Activated T-helper 2 cell treated with anti-CD3 and anti-CD28 coated beads, Interferon-gamma antibody, Interleukin-2, Interleukin-4, amounts not matched to agents 10 μg/mL and 5 μg/mL and 100 μg/mL, durations not matched to agents 14 hours and 24 hours and 36 hours (primary cell): ENCODE measurements at places on chromosomes 1 and 21.
A peak's percentile ranks its signal among the peaks of the same experiment; 100 is the strongest.

DNA sequence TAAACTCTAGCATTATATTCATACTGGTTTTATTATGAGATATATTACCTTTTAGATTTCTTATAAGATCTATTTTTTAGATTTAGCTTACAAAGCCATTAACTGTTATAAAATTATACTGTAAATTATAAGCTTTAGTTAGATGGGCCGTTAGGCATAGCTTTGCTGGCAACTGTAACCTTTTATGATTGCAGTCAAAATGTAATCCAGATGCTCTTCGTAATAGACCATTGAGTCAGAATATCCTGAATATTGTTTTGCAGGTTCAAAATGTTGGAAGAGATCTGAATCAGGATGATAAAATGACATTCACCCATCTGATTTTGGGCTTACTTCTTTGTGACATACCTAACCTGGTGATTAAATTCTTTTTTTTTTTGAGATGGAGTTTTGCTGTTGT lies 20.9 kb downstream of the ITSN1 start:
- no peaks in the 10 kb centered on the region for H3K36me3 ChIP-seq
- DNase-seq = no peak
- no peaks in the 10 kb centered on the region for H3K27me3 ChIP-seq
- no peak overlapping the region for H3K4me3 ChIP-seq

- no peaks in the 10 kb centered on the region for H3K36me3 ChIP-seq
- no peak overlapping the region for H3K27ac ChIP-seq
- DNase-seq = no peak
- H3K4me1 ChIP-seq = no peaks in the 10 kb centered on the region
Measured at GRCh38 chr1:21927533-21928237, 9.4 kb downstream of the HSPG2 start.

DNA sequence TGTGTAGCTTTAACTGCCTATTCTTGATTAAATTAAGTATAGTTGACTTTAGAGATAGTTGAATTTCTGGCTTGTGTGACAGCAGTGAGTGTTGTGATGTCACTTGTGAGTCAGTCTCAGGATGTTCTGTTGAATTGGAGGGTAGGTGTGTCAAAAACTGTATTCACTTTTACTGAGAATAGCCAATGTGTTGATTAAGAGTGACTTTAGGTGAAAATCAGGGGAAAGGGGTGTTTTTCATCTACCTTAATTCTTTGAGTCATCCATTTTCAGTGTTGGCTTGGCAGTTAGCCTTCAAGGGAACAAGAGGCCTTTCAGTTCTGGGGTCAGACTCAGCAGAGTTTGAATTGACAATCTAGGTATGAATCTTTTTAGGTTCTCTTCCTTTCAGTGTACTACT lies 75.9 kb downstream of the CDC14A start:
- H3K27ac ChIP-seq = no peak overlapping the region
- H3K36me3 ChIP-seq = peaks cover 35% of the 10 kb centered on the region
- DNase-seq = no peak
- H3K4me1 ChIP-seq = peaks cover 33% of the 10 kb centered on the region
- H3K4me3 ChIP-seq = no peak overlapping the region
- H3K27me3 ChIP-seq = no peaks in the 10 kb centered on the region

DNA sequence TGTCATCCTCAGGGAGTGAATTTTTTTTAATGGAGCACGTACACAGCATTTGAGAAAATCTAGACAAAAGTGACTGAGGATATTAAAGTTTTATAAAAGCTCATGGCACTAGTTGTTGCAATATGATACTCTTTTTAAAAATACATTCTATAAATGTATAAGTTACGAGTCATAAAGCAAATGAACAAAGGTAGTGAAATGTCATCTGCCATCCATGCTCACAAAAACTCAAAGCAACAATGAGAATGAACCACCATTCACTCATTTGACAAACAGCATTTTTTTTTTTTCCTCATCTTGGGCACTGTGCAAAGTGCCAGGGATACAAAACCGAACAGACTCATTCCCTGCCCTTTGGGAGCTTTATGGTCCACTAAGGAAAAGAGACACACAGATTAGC lies 38.7 kb downstream of the GPR137B start:
- no peaks in the 10 kb centered on the region for H3K4me1 ChIP-seq
- no peak overlapping the region for H3K27ac ChIP-seq
- DNase-seq = no peak
- H3K36me3 ChIP-seq = peaks cover 5% of the 10 kb centered on the region
- no peaks in the 10 kb centered on the region for H3K27me3 ChIP-seq

DNA sequence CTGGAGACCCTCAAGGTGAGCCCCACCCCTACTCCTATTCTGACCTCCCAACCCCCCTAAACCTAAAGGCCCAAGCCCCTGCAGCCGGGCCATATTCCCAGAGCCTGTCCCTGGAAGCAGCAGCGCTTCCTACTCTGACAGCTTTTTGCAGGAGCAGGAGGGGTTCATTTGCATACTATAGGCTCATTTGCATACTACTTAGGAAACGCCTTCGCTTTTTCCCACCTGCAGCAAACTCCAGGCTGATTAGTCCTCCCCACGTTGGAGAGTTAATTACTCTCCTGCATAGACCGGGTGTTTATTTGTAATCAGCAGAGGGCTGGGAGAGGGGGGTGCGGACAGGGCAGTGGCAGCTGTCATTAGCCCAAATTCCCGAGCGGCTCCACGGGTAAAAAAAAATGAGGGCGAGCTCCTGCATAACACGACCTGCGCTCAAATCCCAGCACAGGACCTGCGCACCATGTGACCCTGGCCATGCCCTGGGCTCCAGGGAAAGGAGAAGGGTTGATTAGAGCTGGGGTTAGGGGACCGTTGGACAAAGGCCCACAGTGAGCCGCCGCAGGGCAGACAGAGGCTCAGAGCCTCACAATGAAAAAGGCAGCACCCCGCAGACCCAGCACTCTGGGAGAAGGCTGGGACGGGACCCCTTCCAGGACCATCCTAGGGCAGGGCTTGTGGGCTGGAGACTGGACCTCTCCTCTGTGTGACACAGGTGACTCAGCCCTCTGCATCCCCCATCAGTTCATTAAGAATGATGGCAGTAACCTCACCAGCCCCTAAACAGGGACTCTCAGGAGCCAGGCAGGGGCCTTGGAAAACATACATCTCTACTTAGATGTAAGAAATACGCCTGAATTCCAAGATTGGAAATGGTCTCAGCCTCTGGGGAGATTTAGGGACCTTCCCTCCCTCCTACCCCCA lies 9.9 kb upstream of the C1QA start:
- no peak overlapping the region for H3K4me3 ChIP-seq
- DNase-seq = no peak
- H3K27ac ChIP-seq = no peak overlapping the region
- H3K4me1 ChIP-seq = no peaks in the 10 kb centered on the region

DNA sequence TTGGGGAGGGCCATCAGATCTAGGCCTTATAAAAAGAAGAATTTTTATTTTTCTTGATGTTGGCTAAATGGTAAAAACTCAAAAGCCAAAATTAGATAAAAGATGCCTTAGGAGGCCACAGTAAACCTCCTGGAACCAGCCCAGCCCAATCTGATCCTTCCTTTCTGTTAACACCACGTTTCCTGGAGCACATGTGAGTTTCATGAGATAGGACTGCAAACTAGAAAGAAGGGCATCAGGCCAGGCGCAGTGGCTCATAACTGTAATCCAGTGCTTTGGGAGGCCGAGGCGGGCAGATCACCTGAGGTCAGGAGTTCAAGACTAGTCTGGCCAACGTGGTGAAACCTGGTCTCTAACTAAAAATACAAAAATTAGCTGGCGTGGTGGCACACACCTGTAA lies 6.7 kb downstream of the HSF2BP start:
- no peak overlapping the region for H3K27ac ChIP-seq
- H3K36me3 ChIP-seq = no peaks in the 10 kb centered on the region
- DNase-seq = no peak

- H3K4me3 ChIP-seq = peak overlapping the region; percentile 96
- no peaks in the 10 kb centered on the region for H3K27me3 ChIP-seq
- peaks cover 50% of the 10 kb centered on the region for H3K36me3 ChIP-seq
Measured at GRCh38 chr1:6600410-6601048, 2.1 kb downstream of the KLHL21 start.

DNA sequence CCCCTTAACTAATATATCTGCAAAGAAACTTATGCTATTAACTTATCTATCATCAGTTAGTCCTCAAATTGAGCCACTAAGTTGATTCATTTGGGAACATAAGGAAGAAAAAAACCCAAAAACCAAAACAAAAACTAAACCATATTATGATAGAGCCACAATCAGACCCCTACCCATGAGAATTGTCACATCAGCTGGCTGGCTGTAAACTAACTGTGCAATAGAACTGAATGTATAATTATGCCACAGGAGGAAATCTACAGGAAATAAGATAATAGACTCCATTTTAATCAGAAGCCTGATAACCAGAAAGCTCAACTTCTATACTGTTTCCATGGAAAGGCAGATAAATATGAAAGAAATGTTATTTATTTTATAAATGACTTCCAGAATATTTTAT lies 110.0 kb downstream of the RGL1 start:
- no peak overlapping the region for H3K27ac ChIP-seq
- no peak overlapping the region for H3K4me3 ChIP-seq
- DNase-seq = no peak
- H3K4me1 ChIP-seq = peaks cover 39% of the 10 kb centered on the region
- H3K36me3 ChIP-seq = peaks cover 13% of the 10 kb centered on the region

DNA sequence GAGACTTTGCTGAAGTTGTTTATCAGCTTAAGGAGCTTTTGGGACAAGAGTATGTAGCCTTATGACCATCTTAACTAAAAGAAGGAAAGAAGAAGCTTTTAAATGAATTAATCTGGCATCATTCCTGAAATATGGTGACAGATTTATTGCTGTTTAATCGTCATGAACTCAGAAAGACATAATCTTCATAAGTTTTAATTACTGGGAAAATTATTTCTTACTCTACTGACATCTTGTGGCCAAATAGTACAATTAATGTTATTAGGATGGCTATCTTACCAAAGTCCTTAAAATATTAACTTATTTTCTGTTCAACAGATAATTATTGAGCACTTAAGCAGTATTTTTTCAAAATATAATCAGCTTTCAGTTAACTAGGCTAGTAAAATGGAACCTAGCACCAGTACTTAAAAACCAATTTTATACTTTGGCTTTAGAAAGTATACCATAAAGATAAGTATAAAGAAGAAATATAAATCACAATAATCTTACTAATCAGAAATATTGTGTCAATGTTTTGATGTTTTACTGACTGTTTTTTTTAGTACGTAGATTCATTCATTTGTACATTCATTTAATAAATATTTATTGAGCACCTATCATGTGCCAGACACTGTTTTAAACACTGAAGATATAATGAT lies 34.7 kb upstream of the GPR25 start:
- no peaks in the 10 kb centered on the region for H3K36me3 ChIP-seq
- no peak for DNase-seq
- H3K27ac ChIP-seq = no peak overlapping the region
- H3K4me3 ChIP-seq = no peak overlapping the region
- peaks cover 16% of the 10 kb centered on the region for H3K27me3 ChIP-seq

DNA sequence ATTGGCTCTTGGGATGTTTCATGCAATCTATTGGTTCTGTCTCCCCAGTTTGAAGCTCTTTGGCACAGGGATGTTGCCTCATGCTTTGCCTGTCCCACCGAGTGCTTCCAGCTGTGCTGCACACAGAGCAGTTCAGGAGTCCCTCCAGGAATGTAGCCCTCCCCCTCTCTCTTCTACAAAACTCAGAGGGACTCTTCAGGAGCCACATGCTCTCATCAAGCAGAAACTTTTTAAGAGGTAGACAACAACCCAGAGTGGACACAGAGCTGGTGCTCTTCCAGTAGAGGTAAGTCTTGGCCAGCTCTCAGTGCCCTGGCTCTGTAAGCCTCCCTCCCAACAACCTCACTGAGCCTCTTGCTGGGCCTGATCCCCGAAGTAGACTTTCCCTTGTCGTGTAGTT lies 11.6 kb upstream of the ZNF697 start:
- no peak for DNase-seq
- H3K27ac ChIP-seq = peak overlapping the region; percentile 2
- H3K27me3 ChIP-seq = no peaks in the 10 kb centered on the region
- peaks cover 66% of the 10 kb centered on the region for H3K4me1 ChIP-seq

- peaks cover 3% of the 10 kb centered on the region for H3K36me3 ChIP-seq
- no peak overlapping the region for H3K4me3 ChIP-seq
- no peak overlapping the region for H3K27ac ChIP-seq
- H3K27me3 ChIP-seq = peaks cover 21% of the 10 kb centered on the region
Measured at GRCh38 chr1:234288946-234289345, 84.3 kb upstream of the COA6 start.

GRCh38 chr1:788835-789234 lies 102.4 kb upstream of the OR4F16 start:
- no peak for DNase-seq
- H3K4me3 ChIP-seq = no peak overlapping the region
- no peaks in the 10 kb centered on the region for H3K4me1 ChIP-seq

DNA sequence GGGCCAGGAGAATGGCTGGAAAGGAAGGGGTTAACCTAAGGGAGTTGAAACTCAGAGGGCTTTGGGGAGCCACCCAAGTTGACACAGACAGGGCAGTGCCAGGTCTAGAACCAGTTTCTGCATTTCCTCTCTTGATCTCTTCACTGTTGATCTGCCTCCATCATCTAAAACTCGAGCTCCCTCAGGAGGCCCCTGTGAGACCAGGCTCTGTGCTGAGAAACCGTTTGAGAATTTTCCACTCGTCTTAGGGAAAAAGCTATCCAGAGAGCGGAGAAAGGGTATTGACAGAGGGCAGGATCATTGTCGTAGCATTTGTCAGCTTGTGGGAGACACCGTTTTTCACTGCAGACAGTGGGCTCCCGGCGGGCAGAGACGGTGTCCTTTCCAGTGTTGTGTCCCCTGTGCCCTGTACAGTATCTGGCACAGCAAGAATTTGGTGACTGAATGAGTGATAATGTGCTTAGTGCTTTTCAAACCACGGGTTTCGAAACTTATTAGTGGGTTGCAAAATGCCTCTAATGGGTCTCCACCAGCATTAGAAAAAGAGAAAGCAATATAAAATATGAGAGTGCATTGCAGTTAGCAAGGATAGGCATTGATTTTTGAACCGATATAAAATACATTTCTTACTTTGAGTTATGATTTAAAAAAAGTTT lies 31.1 kb downstream of the PROK1 start:
- no peaks in the 10 kb centered on the region for H3K36me3 ChIP-seq
- no peak overlapping the region for H3K27ac ChIP-seq
- no peak overlapping the region for H3K4me3 ChIP-seq
- peaks cover 2% of the 10 kb centered on the region for H3K4me1 ChIP-seq

DNA sequence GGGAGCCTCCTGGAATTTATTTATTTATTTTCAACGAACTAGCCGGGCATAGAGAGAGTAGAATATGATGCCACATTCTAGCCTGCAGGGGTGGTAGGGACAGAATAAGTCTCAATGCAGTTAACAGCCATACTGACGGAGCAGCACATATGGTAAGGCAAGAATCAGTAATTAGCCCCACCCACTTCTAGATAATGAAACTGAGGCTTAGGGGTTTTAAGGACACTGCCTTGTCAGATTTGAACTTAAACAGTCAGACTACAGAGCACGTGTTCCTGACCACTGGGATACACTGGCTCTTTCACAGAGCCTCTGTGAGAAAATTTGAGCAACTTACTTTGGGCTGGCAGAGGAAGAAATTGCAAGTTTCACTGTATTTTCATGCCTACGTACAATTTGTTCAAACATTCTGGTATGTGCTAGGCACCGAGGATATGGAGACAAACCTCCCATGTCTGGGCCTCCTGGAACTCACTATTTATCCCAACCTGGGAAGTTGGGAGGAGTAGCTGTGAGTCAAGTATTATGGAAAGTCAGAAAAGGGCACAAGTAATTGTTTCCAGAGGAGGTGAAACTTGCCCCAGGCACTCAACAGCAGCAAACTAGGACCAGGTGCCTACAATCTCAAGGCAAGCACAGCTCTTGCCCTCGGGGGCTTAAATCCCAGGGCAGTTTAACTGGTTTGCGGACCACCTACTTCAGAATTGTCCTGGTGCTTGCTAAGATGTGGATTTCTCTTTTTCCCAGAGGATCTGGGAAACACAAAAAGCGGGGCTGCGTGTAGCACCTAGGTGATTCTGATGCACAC lies 1.6 kb upstream of the CLIC4 start:
- DNase-seq = no peak
- H3K27me3 ChIP-seq = no peaks in the 10 kb centered on the region
- peak overlapping the region; percentile 54 for H3K4me3 ChIP-seq
